ENCODE measurements at places on chromosomes 6 and 20.
A peak's percentile ranks its signal among the peaks of the same experiment; 100 is the strongest.

GRCh38 chr6:24205020-24205492 lies 79.0 kb downstream of the NRSN1 start:
- no peak for DNase-seq

DNA sequence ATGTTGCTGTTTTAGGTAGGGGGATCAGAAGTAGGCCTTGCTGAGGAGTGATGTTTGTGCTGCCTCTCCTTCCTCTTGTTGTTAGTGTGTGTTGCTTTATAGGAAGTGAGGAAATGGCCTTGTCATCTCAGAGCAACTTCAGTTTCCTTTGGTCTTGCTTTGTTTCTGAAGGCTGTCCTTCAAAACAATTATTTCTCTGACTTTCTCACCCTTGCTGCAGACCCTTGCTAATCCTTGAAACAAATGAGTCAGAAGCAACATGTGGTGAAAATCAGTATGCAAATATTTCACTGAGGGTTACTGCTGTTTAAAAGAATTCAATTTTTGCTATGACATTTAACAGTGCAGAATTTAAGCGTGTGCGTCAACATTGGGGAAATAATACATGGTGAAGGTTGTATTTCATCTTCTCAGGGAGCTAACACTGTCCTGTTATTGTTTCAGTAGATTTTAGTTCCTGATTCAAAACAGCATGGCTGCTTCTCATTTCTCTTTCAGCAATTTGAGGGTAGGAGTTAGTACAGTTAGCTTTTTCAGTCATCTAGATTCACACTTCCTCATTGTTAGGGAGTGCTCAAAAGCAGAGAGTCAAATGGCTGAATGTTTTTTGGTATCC lies 13.8 kb downstream of the RNF144B start:
- DNase-seq = no peak

- no peak for DNase-seq
These were observed 147.4 kb upstream of the MLN start for GRCh38 chr6:33950891-33951889.

DNA sequence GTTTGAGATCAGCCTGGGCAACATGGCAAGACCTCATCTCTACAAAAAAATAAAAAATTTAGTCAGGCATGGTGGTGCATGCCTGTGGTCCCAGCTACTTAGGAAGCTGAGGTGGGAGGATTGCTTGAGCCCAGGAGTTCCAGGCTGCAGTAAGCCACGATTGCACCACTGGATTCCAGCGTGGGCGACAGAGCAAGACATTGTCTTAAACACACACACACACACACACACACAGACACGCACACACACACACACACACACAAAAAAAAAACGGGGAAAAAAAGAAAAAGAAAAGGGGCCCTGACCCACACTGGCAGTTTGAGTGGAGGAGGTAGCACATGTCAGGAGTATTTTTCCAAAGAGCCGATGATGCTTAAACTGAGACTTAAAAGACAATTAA lies 122.2 kb downstream of the AFG1L start:
- no peak for DNase-seq

- no peak for DNase-seq
These were observed 261.9 kb downstream of the CDH26 start for GRCh38 chr20:60219984-60220562.

GRCh38 chr20:45138561-45139300 lies 14.5 kb upstream of the WFDC12 start:
- peak; percentile 36 for DNase-seq

DNA sequence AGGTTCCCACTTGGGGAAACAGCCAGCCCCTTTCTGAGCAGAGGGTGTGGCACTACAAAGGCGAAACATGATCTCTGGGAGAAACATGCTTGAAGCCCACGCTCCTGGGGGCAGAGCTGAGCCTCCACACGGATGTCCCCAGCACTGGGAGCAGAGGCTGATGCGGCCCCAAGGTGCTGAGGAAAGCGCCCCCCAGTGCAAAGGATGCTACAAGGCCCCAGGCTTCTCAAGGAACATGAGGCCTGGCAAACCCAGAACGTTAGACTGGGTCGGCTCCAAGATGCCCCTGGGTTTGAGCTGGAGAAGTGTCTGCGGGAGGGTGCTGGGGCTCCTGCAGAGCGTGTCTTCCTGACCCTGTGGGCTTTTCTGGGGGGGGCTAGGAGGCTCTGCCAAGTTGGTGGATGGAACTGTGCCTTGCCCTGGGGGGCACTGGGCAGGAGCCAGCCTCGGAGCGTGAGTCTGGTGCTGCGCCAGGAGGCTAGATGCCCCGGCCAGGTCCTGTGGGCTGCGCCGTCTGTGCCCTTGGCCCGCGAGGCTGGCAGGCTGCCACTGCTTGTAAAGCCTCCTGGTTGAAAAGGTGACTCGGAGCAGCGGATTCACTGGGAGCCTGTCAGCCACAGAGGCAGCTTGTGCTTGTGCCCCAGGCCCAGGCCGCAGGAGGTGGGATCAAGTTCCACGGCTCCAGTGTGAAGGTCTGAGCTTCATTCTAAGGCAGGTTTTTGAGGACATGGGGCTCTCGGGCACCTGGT lies 8.1 kb downstream of the SYNJ2 start:
- DNase-seq = peak; percentile 78

DNA sequence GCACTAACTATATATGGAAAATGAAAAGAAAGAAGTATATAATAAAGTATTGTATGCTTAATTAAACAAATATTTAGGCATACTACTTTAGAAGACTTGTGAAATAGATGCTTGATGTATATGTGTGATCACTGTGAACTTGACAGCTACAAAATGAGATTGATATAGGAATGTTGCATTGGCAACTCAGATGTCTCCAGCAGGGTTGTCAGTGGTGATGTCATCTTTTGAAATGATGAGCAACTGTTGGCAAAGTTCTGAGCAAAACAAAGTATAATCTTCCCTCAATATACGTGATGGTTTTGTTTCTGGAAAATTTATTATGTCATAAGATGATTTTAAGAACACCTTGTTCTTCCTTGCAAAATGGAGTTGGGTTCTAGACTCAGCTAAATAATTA lies 133.8 kb downstream of the ARID1B start:
- DNase-seq = no peak

GRCh38 chr20:37880726-37881591 lies 22.0 kb upstream of the VSTM2L start:
- peak; percentile 87 for DNase-seq

- DNase-seq = no peak
These were observed 3.5 kb upstream of the SYNJ2 start for GRCh38 chr6:157978021-157978783.

GRCh38 chr6:25312703-25313102 lies 33.5 kb downstream of the CARMIL1 start:
- DNase-seq = no peak

DNA sequence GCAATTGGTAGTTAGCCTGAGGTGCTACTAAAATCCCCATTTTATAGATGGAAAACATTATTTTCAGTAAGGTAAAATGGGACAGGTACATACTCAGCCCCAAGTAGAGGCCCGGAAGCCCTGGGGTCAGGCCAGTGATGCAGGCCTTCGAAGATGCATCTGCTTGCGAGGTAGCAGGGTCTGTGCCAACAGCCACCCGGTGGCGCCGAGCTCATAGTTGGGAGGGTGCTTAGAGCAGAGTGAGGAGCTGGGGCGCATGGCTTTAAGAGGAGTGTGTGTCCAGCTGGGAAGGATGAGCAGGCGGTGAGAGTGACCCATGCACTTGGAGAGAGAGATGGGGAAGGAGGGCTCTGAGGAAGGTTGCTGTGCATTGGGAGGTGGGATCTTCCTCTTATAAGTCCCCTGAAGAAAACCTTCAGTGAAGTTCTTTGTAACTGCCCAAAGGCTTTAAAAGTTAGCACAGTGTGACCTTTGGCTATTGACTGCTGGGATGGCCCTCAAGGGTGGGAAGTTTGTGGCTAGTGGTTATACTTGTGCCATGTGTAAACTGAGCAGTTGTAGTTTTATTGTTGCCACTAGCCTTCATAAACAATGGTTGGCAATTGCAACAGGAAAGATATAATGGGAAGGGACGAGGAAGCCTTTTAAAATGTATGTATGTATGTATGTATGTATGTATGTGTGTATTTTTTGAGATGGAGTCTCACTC lies 71.1 kb downstream of the TOX2 start:
- DNase-seq = no peak

- no peak for DNase-seq
These were observed 89.7 kb downstream of the LY86 start for GRCh38 chr6:6678185-6678671.

DNA sequence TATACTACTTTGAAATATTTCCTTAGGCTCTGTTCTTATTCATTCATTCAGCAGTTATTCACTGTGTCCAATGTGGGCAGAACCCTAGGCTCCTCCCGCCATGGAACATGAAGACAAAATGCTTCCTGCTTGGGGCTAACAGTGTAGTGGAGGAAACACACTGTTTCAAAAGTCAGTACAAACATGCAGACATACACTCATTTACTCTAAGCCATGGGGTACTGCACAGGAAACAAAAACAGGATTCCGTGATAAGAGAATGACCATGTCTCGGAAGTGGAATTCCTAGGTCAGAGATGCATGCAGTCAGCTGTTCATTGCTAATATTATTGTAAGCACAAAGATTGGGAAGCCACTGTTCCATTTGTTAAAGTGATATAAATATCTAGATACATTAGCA lies 18.4 kb upstream of the FAM209A start:
- no peak for DNase-seq

DNA sequence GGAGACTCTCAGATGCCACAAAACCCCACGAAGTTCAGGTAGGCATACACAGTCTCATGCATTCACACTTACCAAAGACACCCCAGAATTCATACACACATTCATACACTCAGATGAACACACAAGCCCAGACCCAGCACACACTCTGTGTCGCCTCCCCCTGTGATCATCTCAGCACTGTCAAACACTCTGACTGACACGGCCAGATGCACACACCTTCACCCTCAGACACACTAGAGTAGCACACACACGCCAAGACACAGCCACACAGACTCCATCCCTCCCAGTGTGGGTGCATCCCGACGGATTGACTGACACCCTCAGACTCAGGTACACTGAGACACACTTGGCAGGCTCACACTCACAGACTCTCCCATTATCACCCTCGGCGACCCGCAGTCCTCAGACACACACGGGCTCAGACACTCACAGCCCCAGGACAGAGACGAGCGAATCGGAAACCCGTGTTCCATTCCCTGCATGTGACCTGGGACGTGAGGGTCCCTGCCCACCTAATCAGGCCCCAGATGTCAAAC lies 872 bp upstream of the RIMS4 start:
- DNase-seq = no peak

GRCh38 chr20:37346236-37346534 lies 245 bp downstream of the SRC start:
- no peak for DNase-seq

- DNase-seq = no peak
These were observed 81.8 kb upstream of the SPACA1 start for GRCh38 chr6:87965806-87966205.

DNA sequence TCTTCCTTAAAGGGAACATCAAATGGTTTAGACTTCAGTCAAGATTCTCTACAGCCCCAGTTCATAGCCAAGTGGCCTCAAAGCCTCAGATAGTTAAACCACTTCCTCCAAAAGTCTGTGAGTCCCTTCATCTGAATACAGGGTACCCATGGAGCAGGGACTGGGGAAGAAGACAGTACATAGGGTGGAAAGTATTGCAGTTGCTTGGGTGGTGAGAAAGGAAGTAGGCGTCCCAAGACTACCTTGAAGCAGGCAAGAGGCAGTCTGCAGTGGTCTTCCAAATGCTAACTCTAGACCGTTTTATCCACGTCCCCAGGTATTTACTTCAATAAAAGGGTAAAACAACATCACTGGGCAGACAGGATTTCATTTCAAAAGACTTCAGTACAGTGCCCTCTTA lies 2.0 kb downstream of the FYN start:
- DNase-seq = no peak

- no peak for DNase-seq
These were observed 50.2 kb downstream of the HBS1L start for GRCh38 chr6:135004399-135004798.

GRCh38 chr6:90397929-90398674 lies 101.5 kb upstream of the BACH2 start:
- no peak for DNase-seq

DNA sequence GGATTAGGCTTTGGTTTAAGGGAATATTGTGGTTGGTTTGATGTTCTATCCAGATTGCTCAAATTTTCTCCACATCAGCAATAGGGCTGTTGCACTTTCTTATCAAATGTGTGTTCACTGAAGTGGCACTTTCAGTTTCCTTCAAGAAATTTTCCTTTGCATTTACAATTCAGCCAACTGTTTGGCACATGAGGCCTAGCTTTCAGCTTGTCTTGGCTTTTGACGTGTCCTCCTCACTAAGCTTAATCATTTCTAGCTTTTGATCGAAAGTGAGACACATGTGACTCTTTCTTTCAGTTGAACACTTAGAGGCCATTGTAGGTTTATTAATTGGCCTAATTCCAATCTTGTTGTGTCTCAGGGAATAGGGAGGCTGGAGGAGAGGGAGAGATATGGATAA lies 104.8 kb downstream of the FLRT3 start:
- no peak for DNase-seq

DNA sequence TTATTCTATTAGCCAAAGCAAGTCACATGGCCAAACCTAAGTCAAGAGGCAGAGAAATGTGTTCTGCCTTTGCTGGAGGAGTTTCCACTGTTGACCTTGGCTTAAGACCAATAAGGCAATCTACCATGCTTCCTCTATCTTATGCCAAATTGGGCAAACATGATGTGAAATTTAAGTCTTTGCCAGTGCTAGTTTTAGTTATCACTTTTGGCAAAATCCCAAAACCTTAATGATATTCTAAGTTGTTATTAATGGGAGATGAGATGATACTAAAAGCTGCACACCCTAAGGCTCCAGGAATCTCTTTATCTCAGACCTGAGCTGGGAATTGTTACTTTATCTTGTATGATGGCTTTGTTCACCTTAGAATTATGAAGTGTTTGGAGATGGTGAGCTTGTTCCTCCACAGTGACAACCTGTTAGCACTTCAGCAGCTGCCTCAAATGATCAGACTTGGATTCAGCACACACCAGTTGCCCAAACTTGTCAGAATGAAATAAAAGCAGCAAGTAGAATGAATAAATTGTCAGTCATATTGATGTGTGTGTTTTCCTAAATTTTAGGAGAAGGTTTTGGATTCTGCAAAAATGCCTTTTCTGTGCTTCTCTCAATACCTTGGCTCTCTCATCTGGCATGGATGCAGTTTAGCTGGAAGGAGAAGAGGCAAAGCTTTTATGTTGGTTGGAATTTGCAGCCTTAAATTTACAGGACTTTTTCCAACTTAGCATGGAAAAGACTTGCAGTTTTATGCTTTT lies 49.3 kb downstream of the RIN2 start:
- DNase-seq = no peak

GRCh38 chr6:163738304-163738703 lies 323.8 kb downstream of the QKI start:
- no peak for DNase-seq

DNA sequence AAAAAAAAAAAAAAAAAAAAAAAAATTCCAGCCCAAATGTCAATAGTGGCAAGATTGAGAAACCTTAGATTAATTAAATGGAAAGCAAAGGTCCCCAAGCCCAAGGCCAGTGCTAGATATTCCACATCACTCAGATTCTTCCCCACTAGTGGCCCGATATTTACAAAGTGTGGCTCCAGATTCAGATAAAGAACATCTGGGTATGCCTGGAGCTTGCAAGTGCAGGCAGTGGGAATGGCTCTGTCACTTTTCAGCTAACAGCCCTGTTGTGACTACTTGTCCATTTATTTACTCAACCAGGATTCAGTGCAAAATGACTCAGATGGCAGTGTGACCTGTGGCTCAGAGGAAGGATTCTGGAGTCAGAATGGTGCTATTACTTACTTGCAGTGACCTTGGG lies 8.2 kb upstream of the KCNB1 start:
- no peak for DNase-seq

GRCh38 chr6:112466373-112467151 lies 119.4 kb downstream of the RFPL4B start:
- DNase-seq = no peak
